B cell (primary cell): ENCODE measurements at places on chromosomes 13 and 19. TPM values are rescaled to one million over a fixed set of nuclear protein-coding genes. Genes with fewer than 3 reads are reported as not detected.
A peak's percentile ranks its signal among the peaks of the same experiment; 100 is the strongest.

- no peak for DNase-seq
Measured at GRCh38 chr13:93847162-93847561, 620.6 kb downstream of the GPC6 start.

GRCh38 chr19:15297416-15298224, 34.7 kb downstream of the BRD4 start:
- DNase-seq, result no peak

The METTL21C gene
- total RNA-seq, result not detected in 2 replicates

The RGL3 gene
- 0.54 and 0.78 TPM in 2 replicates for total RNA-seq

GRCh38 chr19:1763648-1764639, 10.6 kb downstream of the ONECUT3 start:
- no peak for DNase-seq

GRCh38 chr13:27408074-27408473, 16.3 kb upstream of the GTF3A start:
- no peak for DNase-seq

DNA sequence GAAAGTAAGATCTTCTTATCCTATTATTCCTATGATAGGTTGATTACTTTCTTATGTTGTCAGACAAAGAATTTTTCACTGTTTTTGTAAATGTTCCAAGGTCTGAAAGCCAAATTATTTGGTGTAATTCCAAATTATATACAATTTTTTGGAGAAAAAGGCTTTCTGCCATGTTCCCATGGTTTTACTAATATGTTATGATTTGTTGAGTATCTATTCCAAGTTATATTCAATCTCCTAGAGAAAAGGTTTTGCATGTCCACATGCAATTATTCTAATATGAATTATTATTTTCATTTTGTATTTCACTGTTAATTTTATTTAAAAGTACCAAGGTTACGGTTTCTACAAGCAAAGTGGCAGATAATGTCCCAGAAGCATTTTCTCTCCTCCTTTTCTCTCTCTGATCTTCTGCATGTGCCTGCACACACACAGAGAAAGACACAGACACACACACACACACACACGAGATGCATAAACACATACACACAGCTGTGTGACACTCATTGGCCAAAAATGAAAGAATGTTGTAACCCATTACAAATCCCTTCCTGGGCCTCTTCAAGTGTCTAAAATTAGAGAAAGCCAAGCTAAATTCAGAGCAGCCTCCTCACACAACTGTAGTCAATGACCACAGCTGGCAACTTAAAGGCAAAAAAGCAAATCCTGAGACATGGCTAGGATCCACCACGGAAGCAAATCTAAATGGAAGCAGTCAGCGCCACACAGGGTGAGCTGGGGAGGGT, 621.0 kb downstream of the EFNB2 start:
- no peak for DNase-seq

The KLK2 gene
- 1.7 TPM in 2 replicates for total RNA-seq

DNA sequence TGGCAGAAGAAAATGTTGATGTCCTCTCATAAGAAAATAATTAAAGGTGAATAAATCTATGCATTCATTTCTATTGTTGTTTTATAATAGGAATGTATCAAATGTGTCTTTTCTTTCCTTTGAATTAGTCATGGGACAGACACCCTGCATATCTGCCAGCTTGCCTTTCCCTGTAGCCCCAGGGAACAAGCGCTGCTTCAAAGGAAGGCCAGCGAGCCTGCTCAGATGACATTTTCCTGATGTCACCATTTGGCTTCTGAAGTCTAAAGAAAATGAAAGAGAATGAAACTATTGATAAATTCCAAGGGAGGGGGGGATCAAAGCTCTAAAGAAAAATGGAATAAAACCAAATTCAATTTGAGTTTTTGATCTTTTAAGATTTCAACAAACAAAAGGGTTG, 574.8 kb downstream of the IRS2 start:
- DNase-seq, result no peak

- DNase-seq, result peak; percentile 86
Measured at GRCh38 chr19:29672933-29673336, 7.7 kb downstream of the PLEKHF1 start.

The RPS16 gene
- 3,766 and 3,910 TPM in 2 replicates for total RNA-seq

DNA sequence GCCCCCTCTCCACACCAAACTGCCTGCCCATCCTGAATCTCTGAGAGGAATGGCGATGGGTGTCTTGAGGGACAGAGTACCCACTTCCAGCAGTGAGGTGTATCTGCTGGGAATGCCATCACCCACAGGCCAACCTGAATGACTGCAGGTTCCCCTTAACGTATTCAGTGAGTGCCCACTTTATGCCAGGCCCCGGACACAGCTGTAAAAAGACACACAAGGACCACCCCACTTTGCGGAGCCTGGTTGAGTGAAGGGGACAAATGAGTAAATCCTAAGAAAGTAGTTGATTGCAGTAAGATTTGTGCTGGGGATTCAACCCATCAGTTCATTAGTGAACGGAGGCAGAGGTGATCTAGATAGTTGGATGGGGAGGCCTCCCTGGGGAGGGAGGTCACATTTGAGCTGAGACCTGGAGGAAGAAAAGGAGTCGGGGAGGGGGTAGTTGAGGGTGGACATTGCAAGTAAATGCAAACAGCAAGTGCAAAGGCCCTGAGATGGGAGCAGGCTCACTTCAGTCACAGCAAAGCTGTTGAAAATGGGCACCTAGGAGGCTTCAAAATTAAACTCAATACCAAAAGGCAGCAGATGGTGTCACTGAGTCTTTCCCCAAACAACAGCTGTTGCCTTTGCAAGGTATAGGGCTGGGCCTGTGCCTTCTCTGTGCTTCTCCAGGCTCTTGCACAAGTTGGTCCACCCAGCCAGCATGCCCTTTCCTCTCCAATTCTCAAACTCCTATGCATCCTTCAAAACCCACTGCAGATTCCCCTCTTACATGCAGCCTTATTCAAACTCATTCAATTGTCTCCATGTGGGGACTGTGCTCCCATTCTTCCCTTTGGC, 4.3 kb downstream of the GDF15 start:
- DNase-seq, result no peak

DNA sequence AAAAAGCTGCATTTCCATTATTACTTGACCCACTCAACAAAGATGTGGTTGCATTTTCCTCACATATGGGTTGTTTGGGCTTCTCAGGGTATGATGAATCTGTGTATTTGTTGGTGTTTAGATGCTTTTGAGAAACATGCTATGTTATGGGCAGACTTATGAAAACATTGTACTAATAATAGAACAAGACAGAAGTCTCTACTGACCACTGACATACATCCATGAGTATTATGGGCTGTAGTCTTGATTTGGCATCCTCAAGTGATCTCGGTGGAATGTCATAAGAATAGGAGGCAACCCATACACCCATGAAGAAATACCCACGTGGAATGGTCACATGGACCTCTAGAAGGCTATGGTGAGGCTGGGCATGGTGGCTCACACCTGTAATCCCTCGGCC, 36.3 kb upstream of the ABCC4 start:
- no peak for DNase-seq

The POSTN gene
- not detected in 2 replicates for total RNA-seq

The ZNF558 gene
- total RNA-seq, result 29.8 and 35.7 TPM in 2 replicates

DNA sequence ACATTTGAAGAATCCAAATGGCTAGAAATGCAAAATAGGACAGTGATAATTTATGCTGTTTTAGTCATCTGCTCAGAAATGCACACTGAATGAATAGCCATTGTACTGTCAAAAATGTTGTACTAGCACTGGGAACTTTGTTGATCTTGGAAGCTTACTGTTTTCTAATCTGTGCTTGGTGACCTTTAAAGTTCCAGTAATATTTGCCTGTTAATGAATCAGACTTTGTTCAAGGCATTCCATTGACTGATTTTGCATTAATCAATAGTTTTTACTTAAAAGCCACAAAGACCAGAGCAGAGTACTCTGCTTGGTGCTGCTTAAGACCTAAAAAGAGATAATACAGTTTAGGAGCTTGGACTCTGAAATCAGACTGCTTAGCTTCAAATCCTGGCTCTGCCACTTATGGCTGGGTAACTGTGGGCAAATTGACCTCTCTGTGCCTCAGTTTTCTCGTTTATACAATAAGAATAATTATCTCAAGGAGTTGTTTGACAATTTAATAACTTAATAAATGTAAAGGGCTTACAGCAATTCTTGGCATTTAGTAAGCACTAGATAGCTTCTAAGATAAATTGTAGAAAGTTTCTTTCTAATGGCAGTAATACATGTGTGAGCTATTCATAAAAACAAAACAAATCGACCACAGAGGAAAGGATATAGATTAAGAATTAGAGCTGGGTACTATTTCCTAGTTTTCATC, 4.6 kb upstream of the SLAIN1 start:
- no peak for DNase-seq

GRCh38 chr13:31790992-31791391, 51.7 kb downstream of the RXFP2 start:
- no peak for DNase-seq

DNA sequence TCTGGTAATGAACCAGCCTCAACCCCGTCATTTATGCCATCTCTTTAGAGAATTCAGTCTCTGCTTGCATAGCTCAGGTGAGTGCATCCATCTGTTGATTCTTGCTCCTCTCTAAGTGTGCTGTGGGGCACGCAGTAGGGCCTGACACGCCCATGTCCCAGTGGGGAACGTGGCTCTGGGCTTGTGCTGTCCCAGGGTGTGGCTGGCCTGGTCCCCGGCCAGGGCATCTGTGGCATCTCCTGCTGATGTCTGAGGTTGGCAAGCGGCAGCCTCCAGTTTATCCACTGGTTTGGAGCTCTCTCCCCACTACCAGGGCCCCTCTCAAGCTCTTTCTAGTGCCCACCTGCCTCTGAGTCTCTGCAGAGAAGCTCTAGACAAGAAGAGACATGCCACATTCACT, 146.6 kb upstream of the GJB6 start:
- no peak for DNase-seq

The MCEMP1 gene
- not detected in 2 replicates for total RNA-seq

- no peak for DNase-seq
Measured at GRCh38 chr13:76715621-76716020, 170.6 kb downstream of the KCTD12 start.

- DNase-seq, result no peak
Measured at GRCh38 chr13:53131361-53131760, 102.7 kb downstream of the OLFM4 start.

The LHB gene
- 1.1 TPM in 1 of 2 replicates, not detected in the other for total RNA-seq

GRCh38 chr13:84630476-84630875, 748.2 kb upstream of the SLITRK1 start:
- no peak for DNase-seq

The CD37 gene
- total RNA-seq, result 1,880 and 1,998 TPM in 2 replicates

- DNase-seq, result no peak
Measured at GRCh38 chr13:34172048-34172447, 354.1 kb downstream of the RFC3 start.

DNA sequence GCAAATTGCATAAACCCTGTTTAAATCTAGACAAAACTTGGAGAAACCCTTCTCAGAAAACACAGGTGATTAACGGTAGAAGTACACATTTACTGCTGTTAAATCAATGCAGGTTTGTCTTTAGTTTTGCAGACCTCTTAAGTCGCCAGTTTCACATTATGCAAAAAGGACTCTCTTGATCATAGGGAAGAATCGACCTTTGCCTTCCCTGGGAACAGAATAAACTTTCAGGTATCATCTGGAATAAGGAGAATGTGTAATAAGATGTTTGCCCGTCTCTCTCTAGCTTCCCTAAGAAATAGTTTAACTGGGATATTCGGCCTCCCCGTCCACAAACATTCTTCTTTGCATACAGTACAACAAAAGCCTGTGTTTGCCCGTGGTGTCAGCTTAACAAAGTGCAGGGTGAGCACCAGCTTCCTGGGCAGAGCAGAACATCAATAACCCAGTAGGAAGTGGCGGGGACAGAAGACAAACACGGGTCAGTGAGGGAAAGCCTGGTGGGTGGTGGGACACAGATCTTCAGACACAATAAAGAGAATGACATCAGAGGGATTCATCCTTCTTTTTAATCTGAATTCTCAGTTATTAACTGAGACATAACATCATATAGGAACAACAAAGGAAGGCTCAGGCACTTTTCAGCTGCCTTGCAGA, 1077.7 kb upstream of the SLC10A2 start:
- no peak for DNase-seq
